ENCODE measurements at places on chromosomes 6 and 20.

DNA sequence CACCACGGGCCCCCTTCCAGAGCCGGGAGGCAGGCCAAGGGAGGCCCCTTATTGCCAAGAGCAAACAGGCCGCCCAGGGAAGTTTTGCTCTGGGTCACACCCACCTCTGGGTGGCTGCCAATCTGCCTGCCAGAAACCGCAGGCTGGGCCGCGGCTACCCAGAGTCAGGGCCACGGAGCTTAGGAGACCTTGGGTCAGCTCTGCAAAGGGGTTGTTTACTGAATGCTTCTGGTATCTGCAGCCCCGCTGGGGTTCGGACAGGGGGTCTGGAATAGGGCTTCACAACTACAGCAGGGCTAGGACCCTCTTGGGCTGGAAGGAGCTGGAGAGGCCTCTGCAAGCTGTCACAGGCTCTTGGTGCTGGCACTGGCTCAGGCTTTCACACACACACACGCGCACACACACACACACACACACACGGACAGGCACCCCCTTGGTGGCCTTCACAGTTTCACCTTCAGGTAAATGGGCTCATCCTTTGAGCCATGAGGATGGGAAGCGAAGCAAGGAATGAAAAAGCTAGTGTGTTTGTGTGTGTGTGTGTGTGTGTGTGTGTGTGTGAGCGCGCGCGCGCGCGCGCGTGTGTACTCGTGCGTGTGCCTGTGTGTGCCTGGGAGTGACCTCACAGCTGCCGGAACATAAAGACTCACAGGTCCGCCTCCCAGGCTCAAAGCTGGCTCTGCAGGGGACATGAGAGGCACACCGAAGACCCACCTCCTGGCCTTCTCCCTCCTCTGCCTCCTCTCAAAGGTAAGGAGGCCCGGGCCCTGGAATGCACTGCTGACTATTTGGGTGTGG, at the start of gene CCN5:
Gene CCN5 (plus strand): TSS at position 669 of the 798 bp plus-strand sequence. CDS start 22 bp downstream, at position 691.
- DNase-seq = peak; percentile 66

DNA sequence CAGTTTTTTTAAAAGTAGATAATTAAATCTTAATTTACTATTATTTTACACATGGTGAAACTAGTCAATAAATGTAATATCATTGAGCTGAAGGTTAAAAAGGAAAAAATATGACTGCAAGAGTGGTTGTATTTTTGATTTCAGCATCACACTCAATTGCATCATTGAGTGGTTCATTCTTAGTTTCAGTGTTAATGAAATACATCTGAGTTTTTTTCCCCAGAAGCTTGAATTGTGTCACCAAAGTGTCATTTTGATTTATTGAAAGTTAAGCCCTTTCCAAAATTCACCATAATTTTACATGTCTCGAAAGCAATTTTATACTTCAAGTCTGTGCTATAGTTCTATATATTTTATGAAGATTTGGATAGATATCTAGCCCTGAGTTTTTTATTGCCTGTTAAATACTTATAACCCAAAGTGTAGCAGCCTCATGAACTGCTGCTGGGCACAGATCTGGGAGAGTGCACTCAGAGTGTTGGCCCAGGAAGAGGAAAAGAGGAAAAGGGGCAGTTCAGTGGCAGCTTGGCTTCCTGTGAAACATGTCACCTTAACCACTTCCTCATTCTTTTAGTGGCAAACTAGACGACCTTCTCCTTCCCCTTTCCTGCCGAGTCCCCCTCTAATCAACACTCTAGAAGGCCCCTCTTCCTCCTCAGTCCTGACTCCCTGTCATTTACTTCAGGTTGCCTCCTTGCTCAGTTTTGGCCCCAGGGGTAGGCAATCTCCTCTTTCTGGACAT, 140.7 kb downstream of the ESR1 start:
- no peak for DNase-seq

DNA sequence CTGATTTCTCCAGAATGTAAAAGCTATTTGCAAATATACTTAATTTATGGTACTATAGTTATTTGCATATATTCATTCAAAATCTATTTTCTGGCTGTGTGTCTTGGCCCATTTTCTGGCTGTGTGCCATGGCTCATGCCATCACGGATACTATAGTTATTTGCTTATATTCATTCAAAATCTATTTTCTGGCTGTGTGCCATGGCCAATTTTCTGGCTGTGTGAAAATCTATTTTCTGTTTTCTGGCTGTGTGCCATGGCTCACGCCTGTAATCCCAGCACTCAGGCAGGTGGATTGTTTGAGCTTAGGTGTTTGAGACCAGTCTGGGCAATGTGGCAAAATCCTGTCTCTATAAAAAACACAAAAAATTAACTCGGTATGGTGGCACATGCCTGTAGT, 28.9 kb upstream of the RIPK1 start:
- DNase-seq = peak; percentile 63

- peak; percentile 58 for DNase-seq
These were observed 70.9 kb downstream of the LCA5 start for GRCh38 chr6:79466207-79466834.

DNA sequence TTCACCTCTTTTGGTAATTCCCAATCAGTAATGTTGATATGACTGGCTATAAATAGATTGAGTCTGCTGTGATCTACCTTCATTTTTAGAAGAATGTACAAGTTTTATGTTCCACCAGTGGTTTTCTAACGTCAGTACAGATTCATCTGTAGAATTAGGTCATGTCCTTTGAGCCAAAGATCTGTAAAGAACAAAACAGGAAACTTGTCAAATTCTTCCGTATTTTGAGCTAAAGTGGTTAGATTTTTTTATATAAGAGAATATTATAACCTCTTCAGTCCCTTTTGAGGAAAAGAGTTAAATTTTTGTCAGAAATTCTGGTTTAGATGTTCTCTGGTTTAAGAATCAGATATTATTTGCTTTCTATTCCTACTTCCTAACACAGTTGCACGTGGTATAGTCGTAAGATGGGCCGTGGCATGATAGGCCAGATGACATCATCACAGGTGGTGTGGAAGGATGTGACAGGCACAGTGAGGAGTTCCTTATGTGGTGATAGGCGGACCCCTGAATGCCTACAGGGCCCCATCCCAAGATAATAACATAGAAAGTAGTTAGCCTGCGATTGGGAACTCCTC, 62.3 kb downstream of the SNX9 start:
- DNase-seq = no peak

GRCh38 chr6:124368131-124368530, 564.5 kb downstream of the NKAIN2 start:
- no peak for DNase-seq

DNA sequence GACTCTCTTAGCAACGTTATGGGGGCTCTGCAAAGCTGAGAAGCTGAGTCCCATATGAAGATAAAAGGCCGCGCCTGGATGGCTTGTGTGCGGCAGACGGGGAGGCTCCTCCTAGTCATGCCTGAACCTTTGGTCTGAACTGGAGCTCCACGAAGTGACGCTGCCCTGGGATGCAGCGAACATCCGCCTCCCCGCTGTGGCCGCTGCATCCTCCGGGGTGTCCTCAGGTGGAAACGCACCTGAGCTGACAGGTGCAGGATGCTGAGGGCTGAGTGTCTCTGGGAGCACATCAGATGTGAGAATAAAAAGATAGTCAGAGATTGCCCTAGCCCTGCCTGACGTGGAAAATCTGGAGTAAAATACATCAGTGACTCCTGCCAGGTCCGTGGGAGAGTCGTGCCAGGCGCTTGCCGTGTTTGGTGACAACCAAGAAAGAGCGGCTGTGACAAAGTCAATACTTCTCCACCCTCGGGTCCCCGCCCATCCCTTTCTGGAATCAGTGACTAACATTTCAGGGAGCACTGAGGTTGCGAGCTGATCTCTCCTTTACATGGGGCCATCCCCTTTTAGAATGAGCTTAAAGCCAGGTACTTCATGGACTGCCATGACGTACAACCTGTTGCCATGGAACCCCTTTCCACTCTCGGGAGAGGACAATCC, 162.8 kb upstream of the AFDN start:
- peak; percentile 38 for DNase-seq
